ENCODE measurements at places on chromosomes 1 and 21.

GRCh38 chr1:115538579-115538978 lies 103.2 kb upstream of the VANGL1 start:
- no peak for DNase-seq

GRCh38 chr21:36205962-36206361 lies 49.3 kb downstream of the DOP1B start:
- DNase-seq, result no peak

DNA sequence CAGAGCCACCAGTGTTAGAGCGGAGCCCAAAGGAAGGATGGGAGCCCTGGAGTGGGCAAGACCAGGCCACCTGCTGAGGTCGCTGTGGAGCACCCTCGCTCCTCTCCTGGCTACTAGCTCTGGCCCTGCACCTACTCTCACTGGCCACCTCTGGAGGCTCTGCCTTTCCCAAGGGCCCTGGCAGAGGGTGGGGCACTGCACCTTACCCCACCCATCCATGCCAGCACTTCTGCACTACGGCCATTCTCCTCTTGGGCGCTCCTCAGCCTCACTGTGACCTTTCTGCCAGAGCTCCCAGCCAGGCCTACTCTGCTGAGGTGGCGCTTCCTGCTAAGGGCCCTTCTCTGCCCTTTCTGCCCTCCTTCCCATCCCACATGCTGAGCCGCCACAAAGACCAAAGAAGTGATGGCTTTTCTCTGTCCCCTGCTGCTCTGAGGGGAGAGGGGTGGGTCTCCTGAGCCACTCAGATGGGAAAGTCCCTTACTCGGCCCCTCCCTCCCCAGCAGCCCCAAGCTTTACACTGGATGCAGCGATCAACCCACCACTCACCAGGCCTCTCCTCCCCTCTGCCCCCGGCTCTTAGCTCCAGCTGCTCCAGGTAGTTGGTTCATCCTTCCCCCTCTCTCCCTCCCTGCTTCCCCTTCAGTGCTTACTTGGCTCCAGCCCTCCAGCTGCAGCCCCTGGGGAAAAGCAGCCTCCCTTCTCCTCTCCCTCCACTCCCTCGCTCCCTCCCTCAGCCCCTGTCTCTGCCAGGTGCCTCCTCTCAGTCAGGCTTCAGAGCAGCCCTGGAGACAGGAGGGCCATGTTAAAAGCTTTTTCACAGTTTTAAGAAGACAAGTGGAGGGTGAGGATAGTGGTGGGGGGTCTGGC lies 14.8 kb upstream of the TMEM222 start:
- no peak for DNase-seq

DNA sequence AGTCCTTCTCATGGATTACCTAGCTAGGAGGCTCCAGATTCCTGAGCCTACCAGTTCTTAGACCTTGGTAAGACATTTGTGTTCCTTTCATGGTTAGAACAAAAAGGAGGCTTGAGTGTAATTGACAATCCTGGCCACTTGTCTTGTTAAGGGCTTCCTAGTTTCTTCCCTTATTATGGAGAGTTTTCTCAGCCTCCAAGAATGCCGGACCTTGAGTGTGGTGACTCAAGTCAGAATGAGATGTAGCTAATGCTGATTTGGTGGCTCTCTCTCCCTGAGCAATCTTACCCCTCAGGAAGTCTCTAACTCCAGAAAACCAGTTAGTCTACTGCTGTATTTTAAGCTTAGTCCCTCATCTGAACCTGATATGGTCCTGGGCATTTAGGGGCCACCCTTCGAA lies 14.3 kb downstream of the CHI3L2 start:
- no peak for DNase-seq

DNA sequence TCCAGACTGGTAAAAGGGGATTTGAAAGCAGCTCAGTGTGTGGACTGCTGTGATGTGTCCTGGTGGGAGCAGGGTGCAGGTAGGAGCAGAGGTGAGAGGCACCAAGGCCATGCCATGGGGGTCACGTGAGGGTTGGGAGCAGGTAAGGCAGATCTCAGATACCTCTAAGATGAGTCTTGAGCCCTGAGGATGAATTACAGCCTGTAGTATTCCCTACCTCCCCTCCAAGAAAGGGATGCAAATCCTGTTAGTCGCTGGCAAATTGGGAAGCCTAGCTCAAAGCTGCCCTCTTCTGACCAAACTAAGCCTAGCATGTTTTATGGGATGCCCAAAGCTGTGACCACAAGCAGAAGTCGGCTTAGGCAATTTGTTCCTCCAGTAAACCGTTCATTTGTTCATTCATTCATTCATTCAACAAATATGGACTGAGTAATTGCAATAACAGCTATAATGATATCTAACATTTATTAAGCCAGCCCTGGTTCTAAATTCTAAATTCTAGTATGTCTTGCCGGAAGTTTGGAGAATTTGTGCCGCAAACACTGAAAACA lies 3.9 kb upstream of the NUAK2 start:
- peak; percentile 64 for DNase-seq

- no peak for DNase-seq
Observed at GRCh38 chr1:145730900-145731299, 11.6 kb downstream of the CD160 start.

GRCh38 chr1:114156538-114157274 lies 3.0 kb upstream of the SYT6 start:
- DNase-seq, result no peak

DNA sequence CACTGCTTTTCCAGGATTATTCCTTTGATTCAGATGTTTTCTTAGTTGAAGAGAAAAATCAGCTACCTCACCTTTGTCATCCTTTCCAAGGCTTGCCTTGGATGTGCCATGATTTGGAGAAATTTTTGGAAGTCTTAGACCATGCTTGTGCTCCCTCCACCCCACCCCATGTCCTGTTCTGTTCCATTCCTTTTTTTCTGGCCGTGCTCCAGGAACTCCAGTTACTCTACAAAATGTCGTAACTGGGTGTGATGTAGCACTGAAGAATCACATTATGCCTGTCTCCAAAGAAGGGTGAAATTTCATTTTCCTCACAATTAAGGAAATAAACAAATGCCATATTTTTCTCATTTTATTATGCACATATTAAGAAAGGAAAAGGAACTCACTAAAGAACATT lies 217.8 kb upstream of the ZRANB2 start:
- DNase-seq, result no peak

DNA sequence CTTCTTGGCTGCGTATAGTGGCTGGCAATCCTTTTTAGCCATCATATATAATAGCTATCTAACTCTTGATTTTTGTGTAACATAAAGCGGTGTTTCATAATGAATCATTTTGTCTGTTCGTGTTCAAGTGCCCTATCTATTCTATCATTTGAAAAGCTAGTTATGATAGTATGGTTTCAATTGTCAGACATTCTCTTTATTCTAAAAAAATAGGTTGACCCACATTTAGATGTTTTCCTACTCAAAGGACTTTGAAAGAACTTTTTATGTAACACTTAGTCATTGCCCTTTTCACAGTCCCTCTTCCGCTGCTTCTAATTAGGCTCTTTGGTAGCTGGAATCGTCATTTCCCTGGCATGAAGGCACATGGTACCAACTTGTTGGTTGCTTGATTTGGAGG lies 272.2 kb upstream of the B3GALT2 start:
- no peak for DNase-seq

DNA sequence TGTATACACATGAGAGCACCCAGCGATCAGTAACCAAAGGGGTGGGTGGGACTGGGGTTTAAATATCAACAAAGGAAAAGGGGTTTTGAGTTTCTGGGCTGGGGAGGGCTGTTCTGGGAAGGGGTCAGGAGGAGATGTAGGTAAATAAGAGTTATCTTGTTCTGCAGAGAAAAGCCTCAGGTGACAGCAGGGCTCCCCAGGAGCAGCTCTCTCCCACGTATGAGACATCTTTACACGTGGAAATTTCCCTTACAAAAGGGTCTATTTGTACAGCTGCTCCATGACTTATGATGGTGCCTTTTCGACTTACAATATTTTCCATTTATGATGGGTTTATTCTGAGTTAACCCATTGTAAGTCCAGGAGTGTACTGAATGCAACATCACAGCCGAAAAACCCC lies 16.3 kb upstream of the PADI2 start:
- DNase-seq, result no peak

DNA sequence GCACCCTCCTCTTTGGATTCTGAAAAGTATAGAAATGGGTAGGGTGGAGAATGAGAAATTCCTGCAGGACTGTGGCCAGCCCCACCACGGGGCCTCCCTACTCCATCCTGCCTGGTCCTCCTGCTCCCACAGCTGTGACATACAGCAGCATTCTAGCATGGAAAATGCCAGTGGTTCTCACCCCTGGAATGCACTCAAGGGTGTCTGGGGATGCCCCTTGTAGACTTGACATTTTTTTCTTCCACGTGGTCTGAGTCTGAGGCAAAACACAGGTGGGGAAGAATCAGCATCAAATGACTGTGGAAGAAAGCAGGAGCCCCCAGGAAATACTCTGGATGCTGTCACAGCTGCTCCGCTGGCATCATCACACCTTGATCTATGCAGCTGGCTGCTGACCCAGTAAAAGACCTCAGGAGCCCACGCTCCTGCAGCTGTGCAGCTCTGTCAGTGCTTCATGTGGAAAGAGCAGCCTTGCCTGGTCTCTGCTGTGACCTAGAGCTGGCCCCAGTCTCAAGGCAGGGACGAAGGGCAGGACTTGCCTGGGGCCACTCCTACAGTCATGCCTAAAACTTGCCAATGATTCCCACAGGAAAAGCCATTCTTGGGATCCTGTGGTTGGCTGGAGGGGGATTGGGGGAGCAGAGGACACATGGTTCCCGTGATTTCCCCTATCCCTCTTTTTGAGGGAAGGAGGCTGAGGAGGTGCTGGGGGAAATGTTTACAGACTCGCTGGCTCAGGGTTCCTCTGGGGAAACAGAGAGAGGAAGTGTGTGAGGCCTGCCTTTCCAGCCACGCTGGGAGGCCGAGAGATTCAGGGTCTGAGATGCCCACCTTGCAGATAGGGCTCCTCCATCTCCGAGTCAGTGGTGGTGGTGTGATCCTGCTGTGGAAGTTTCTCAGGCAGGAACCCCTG lies 10.8 kb upstream of the A3GALT2 start:
- no peak for DNase-seq

- DNase-seq, result peak; percentile 29
Observed at GRCh38 chr1:174743654-174744561, 255.8 kb upstream of the CACYBP start.

GRCh38 chr1:20660363-20660762 lies 806 bp downstream of the DDOST start:
- no peak for DNase-seq

All from HS-5 (cell line).